Activated B cell treated with CpG ODN at 0.5 μM for 24 hours (primary cell): ENCODE measurements at places on chromosomes 13 and 19. TPM values are rescaled to one million over a fixed set of nuclear protein-coding genes. Genes with fewer than 3 reads are reported as not detected.

DNA sequence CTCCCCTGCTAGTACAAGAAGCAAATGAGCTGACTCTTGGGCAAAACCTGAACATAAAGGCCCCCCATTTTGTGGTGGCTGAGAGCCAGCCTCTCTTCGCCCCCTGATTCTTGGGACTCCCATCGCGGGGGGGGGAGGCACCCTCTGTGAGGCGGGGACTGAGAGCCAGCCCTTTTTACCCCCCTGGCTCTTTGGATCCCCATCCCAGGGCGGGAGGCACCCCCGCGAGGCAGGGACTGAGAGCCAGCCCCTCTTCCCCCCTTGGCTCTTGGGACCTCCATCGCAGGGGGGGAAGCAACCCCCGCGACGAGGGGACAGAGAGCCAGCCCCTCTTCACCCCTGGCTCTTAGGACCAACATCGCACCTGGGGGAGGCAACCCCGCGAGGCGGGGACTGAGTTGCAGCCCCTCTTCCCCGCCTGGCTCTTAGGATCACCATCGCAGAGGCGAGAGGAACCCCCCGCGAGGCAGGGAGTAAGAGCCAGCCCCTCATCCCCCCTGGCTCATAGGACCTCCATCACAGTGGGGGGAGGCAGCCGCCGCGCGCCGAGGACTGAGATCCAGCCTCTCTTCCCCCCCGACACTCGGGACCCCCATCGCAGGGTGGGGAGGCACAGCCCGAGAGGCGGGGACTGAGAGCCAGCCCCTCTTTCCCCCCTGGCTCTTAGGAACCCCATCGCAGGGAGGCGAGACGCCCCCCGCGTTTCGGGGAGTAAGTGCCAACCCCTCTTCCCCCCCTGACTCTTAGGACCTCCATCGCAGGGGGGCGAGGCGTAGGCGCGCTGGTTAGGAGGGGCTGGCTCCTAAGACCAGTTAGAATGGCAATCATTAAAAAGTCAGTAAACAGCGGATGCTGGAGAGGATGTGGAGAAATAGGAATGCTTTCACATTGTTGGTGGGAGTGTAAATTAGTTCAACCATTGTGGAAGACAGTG lies 2428.4 kb upstream of the PCDH20 start:
- H3K4me3 ChIP-seq = no peak overlapping the region
- no peak overlapping the region for H3K27ac ChIP-seq
- no peaks in the 10 kb centered on the region for H3K36me3 ChIP-seq
- no peaks in the 10 kb centered on the region for H3K4me1 ChIP-seq

DNA sequence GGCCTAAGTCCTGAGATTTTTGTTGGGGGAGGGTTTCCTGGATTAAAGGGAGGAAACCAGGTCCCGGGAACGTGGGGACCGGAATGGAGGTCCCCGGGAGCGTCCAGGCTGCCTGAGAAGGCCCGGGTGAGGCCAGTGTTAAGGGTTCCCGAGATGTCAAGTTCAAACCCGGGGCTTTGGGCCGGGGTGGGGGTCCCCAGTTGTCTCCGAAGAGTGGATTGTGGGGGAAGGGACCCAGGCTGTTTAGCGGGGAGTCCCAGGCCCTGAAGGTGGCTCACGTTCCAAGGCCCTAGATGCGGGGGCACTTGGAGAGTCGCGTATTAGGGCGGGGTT lies 262 bp downstream of the COX7A1 start:
- H3K4me1 ChIP-seq = no peaks in the 10 kb centered on the region
- H3K27ac ChIP-seq = no peak overlapping the region
- H3K27me3 ChIP-seq = no peaks in the 10 kb centered on the region
- DNase-seq = no peak

DNA sequence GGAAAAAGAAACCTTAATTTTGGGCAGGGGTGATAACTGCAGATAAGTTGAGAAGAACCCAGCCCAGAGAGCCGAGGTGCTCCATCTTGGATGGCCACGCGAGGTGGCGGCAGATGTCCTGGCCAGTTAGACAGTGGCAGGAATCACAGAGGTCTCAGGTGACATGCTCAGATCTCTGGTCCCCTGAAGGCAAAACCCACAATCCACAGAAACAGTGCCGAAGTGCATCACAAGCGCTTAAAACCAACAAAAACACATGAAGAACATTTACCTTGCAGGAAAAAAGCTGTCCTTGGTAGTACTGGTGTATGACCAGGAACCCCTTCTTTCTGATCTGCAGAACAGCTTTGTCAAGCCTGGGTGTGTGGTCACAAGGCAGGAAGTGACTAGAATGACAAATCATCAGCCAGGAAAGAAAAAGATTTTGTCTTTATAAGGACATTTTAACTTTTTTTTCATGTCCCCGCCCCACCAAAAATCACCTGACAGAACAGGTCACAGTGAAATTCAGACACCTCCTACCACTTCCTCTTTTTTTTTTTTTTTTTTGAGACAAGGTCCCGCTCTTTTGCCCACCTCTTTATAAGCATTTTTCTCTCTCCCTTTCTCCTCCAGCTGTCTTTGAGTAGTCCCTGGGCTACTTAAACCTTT lies at the start of gene LCP1:
LCP1 (minus strand) TSS at position 338 of the 651 bp plus-strand sequence. CDS start 22,515 bp downstream, outside the sequence.
- H3K27me3 ChIP-seq = no peaks in the 10 kb centered on the region
- DNase-seq = peak; percentile 44
- peaks cover 64% of the 10 kb centered on the region for H3K4me1 ChIP-seq

GRCh38 chr19:56404705-56405056 lies 549 bp downstream of the ZNF583 start:
- H3K4me1 ChIP-seq = peaks cover 29% of the 10 kb centered on the region
- H3K36me3 ChIP-seq = peaks cover 67% of the 10 kb centered on the region
- DNase-seq = no peak

- no peak for DNase-seq
- H3K36me3 ChIP-seq = no peaks in the 10 kb centered on the region
- no peak overlapping the region for H3K4me3 ChIP-seq
- peaks cover 29% of the 10 kb centered on the region for H3K27me3 ChIP-seq
- H3K4me1 ChIP-seq = no peaks in the 10 kb centered on the region
- H3K27ac ChIP-seq = no peak overlapping the region
These were observed 64.0 kb downstream of the ANKRD10 start for GRCh38 chr13:110850840-110851239.

DNA sequence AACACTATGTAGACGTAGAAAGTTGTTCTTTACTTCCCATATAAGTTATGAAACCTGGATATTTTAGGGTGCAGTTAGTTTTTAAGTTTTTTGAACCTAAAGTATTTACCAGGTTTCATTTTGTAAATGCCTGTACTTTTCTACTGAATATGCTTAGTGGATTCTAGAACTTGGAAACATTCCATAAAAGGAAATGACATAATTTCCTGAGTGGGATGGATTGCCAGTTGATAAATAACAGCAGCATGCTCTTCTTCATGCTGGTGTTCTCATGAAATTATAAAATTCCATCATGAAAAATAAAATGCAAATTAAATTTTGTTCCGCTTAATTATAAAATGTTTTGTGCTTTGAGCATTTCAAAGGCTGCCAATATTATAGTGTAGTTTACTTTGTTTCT lies 362.2 kb upstream of the PCDH20 start:
- no peaks in the 10 kb centered on the region for H3K27me3 ChIP-seq
- no peaks in the 10 kb centered on the region for H3K4me1 ChIP-seq
- H3K36me3 ChIP-seq = no peaks in the 10 kb centered on the region
- H3K4me3 ChIP-seq = no peak overlapping the region
- no peak for DNase-seq

The LRRC63 gene
- total RNA-seq = 0.10 TPM in 1 of 2 replicates, not detected in the other

The APOC1 gene
- total RNA-seq = 1.2 and 1.7 TPM in 2 replicates

GRCh38 chr13:35781036-35782000 lies 304.8 kb upstream of the MAB21L1 start:
- no peaks in the 10 kb centered on the region for H3K27me3 ChIP-seq
- H3K4me3 ChIP-seq = no peak overlapping the region
- H3K4me1 ChIP-seq = no peaks in the 10 kb centered on the region
- no peak overlapping the region for H3K27ac ChIP-seq
- DNase-seq = no peak
- H3K36me3 ChIP-seq = no peaks in the 10 kb centered on the region

DNA sequence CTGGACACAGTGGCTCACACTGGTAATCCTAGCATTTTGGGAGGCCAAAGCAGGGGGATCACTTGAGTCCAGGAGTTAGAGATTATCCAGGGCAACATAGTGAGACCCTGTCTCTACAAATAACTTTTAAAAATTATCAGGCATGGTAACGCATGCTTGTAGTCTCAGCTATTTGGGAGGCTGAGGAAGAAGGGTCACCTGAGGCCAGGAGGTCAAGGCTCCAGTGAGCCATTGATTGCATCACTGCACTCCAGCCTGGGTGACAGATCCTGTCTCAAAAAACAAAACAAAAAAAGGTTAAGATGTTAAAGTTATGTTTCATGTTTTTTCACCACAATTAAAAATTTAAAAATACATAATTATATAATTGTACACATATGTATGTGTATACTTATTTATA lies 19.2 kb upstream of the DIAPH3 start:
- no peak overlapping the region for H3K4me3 ChIP-seq
- H3K36me3 ChIP-seq = no peaks in the 10 kb centered on the region
- no peak overlapping the region for H3K27ac ChIP-seq
- H3K4me1 ChIP-seq = no peaks in the 10 kb centered on the region

The ZNF99 gene
- 0.07 and 0.10 TPM in 2 replicates for total RNA-seq

DNA sequence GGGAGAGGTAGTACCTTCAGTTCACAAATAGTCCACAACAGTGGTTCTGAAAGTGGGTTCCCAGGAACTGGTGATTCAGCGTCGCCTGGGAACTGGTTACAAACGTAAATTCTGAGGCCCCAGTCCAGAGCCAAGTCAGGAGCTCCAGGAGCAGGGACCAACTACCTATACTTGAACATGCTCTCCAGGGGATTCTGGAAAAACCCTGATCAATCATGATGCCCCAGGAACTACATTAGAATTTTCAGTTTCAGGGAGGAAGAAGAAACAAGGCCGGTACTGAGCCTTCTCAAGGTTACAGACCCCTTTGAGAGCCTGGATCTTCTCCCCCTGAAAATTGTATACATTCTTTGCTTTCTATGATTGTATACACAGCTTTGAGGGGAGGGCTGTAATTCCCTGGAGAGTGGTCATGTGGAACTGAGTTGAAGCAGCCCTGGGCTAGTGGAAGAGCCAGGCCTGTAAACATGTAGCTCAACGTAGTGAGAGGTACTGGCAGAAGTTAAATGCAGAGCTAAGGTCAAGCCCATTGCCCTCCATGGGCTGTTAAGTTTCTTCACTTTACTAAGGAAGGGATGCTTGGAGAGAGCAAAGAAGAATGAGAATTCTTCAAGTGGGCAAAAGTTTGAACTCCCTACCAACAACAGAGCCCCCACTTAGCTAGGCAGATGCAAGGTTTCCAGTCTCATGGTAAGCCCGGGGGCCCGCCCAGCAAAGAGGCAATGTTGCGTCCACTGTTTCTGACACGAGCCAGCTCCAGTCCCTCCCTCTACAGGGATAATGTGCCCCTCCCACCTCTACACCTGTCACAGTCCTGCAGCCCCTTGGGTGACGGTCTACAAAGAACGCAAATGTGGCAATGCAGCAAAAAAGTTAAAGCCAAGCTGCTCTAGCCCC lies 17.0 kb downstream of the DOCK9 start:
- H3K36me3 ChIP-seq = no peaks in the 10 kb centered on the region
- H3K27ac ChIP-seq = no peak overlapping the region
- no peaks in the 10 kb centered on the region for H3K27me3 ChIP-seq
- H3K4me3 ChIP-seq = no peak overlapping the region
- no peak for DNase-seq

DNA sequence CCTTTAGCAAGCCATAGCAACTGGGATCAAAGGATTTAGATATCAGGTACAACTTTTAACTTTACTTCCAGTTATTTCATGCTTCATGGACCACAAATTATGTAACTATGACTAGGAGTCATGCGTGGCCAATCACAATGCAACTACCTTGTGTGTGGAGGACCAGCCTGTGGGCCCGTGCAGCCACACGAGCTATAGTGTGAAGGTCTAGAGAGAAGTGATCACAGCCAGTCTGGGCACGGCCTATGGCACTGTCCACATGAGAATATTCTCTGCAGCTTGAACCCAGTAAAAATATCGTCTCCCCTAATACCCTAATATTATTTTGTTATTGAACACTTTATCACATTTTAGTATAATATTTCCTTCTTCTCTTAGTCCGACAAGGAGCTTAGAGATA lies 464.9 kb upstream of the MIR17HG start:
- H3K27me3 ChIP-seq = no peaks in the 10 kb centered on the region
- no peak for DNase-seq
- H3K36me3 ChIP-seq = no peaks in the 10 kb centered on the region
- no peak overlapping the region for H3K27ac ChIP-seq
- no peak overlapping the region for H3K4me3 ChIP-seq

DNA sequence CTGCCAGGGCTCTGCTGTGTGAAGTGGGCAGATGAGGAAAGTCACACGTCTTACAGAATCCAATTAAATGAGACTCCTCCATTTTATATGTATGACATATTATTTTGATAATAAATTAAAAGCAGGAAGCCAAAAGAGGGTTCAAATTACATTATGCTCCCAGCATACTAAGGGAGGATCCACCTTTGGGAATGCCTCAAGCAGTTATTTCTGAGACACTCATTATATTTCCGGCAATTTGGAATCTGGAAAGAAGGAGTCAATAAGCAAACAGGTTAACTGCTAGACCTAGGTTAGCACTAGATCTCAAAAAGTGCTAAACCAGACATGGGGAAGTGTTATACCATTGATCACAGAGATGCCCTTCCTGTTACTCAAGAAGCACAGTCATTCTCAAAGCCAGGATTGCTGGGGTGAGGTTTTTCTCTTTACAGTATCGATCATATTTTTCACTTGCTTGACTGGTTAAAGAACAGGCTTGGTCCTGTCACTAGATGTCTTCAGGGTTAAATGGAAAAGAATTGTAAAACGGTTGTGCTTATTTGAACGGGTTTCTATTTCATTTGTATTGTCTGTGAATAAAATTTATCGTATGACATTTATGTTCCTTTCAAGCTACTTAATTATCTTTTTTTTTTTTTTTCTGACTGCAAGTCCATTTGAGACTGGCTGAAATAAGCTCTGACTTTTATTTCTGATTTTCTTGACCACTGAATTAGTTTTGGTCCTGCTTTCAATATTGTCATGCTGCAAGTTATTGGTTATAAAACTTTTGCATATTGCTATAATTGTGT lies 523.2 kb downstream of the KLF12 start:
- H3K27me3 ChIP-seq = peaks cover 2% of the 10 kb centered on the region
- no peak overlapping the region for H3K27ac ChIP-seq
- H3K4me3 ChIP-seq = no peak overlapping the region
- no peaks in the 10 kb centered on the region for H3K36me3 ChIP-seq

GRCh38 chr19:15331419-15332310 lies 674 bp downstream of the BRD4 start:
- peak overlapping the region; percentile 90 for H3K27ac ChIP-seq
- peaks cover 68% of the 10 kb centered on the region for H3K4me1 ChIP-seq
- H3K27me3 ChIP-seq = no peaks in the 10 kb centered on the region

- H3K4me1 ChIP-seq = peaks cover 91% of the 10 kb centered on the region
- no peaks in the 10 kb centered on the region for H3K27me3 ChIP-seq
- DNase-seq = no peak
- H3K4me3 ChIP-seq = peak overlapping the region; percentile 50
- H3K27ac ChIP-seq = peak overlapping the region; percentile 96
These were observed 79.3 kb upstream of the TM9SF2 start for GRCh38 chr13:99421758-99422585.

- peak within 1 kb of the TSS; percentile 80 for H3K4me3 ChIP-seq
- no peak within 1 kb of the TSS for H3K27ac ChIP-seq
- no peaks in the 10 kb centered on the region for H3K36me3 ChIP-seq
- H3K27me3 ChIP-seq = peaks cover 34% of the 10 kb centered on the region
- peaks cover 23% of the 10 kb centered on the region for H3K4me1 ChIP-seq
- DNase-seq = peak; percentile 49
These were observed at the start of gene CADM4 for GRCh38 chr19:43639519-43640423. CADM4 (minus strand) TSS chr19:43639850; CDS start chr19:43639790, 60 bp downstream.
